ENCODE measurements at places on chromosomes 12 and 14. TPM values are rescaled to one million over a fixed set of nuclear protein-coding genes. Genes with fewer than 3 reads are reported as not detected.

Gene KRT83
- total RNA-seq, result not detected

Gene ZC3H14
- total RNA-seq, result 105 TPM

Gene P3H3
- total RNA-seq, result 24.1 TPM

Gene SIX4
- 20.6 TPM for total RNA-seq

Gene CFAP54
- 0.51 TPM for total RNA-seq

Gene KLRD1
- 0.29 TPM for total RNA-seq

Gene CCDC197
- total RNA-seq, result not detected

Gene EID3
- 0.40 TPM for total RNA-seq

Gene ASCL1
- total RNA-seq, result not detected

Gene GPR68
- total RNA-seq, result 11.6 TPM

Gene TAS2R46
- not detected for total RNA-seq

Gene IFI27
- 19.1 TPM for total RNA-seq

Gene CLEC4E
- total RNA-seq, result not detected

Gene SLC7A8
- 0.91 TPM for total RNA-seq

Gene GRIN2B
- under 0.01 TPM for total RNA-seq

Gene AICDA
- total RNA-seq, result not detected

Gene RXYLT1
- total RNA-seq, result 46.9 TPM

Gene PTPRO
- 3.0 TPM for total RNA-seq

Gene CCDC198
- not detected for total RNA-seq

Gene LHX5
- total RNA-seq, result 0.09 TPM

Gene SERPINA12
- total RNA-seq, result not detected

Gene OR4Q3
- total RNA-seq, result not detected

Gene TEX22
- 0.29 TPM for total RNA-seq

Gene SDS
- total RNA-seq, result not detected

Data from Daoy (cell line).